ENCODE measurements at places on chromosomes 6 and 20. TPM values are rescaled to one million over a fixed set of nuclear protein-coding genes. Genes with fewer than 3 reads are reported as not detected.

DNA sequence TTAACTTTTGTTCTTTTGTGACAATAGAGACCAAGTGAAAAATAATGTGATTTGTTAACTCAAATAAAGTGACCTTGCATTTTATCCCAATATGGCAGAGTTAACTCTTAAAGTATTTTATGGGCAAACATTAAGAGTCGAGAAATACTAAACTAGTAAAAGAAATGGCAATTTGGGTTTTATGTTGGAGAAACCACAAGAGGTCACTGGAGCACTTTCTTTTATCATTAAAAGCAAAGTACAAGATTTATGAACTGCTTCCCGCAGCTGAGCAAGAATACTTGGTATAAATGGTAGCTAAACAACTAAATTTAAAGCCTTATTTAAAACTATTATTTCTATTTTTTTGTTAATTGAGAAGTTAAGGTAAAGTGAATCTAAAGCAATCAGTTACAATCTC lies 33.5 kb upstream of the MCM9 start:
- DNase-seq: peak; percentile 4

DNA sequence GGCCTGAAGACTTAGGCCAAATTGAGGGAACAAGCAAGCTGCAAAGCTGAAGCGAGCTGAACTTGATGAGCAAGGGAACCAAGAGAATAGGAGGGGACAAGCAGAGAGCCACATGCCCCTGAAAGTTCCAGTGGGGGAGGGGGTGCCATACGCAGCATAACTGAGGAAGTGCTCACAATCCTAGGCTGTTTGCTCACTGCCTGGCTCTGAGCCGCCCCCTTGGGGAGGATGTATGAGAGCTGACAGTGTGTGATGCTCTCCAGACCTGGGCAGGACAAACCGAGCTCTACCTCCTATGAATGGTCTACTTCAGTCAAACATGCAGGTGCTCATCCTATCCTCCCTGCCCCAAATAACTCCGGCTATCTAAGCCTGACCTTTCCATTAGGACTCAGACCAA lies 52.1 kb downstream of the FAXC start:
- DNase-seq: no peak

- no peak for DNase-seq
Observed at GRCh38 chr20:47993035-47993755, 207.9 kb upstream of the SULF2 start.

- peak; percentile 74 for DNase-seq
Observed at GRCh38 chr20:363319-364078, 16.6 kb downstream of the NRSN2 start.

DNA sequence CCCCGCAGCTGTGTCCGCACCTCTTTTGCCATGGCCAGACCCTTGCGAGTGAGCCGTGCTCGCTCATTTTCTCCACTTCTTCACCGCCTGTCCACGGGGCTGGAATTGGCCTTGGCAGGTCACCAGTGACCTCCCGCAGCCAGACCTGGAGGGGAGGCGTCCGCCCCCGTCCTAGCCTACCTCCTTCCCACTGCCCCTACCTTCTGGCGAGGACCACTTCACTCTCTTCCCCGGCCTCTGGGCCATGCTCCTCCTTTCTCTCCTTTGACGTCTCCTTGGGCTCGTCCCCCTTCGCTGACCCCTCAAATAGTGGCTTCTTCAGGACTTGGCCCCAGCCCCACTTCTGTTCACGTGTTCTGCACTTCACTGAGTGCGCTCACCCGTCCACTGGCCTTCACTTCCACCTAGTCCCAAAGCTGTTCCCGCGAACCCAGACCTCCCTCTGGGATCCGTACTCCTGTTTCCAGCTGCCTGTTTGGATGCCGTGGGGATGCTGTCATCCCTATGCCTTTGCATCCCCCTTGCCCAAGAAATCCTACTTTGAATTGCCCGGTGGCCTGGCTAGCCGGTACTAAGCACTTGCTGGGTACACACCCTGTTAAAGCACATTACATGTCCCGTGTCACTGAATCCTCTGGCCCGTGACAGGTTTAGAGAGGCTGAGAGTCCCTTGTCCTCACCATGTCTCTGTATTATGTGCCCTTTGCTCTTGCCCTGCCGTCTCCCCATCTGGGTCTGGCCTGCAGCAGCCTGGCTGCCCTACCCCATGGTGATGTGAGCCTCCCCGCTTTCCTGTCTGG lies 33.0 kb downstream of the SPATA2 start:
- no peak for DNase-seq

- DNase-seq: no peak
Observed at GRCh38 chr6:4381381-4381780, 246.0 kb upstream of the ECI2 start.

- no peak for DNase-seq
Observed at GRCh38 chr6:43828711-43829110, 58.7 kb downstream of the VEGFA start.

- no peak for DNase-seq
Observed at GRCh38 chr20:9287826-9288225, 218.9 kb downstream of the PLCB4 start.

DNA sequence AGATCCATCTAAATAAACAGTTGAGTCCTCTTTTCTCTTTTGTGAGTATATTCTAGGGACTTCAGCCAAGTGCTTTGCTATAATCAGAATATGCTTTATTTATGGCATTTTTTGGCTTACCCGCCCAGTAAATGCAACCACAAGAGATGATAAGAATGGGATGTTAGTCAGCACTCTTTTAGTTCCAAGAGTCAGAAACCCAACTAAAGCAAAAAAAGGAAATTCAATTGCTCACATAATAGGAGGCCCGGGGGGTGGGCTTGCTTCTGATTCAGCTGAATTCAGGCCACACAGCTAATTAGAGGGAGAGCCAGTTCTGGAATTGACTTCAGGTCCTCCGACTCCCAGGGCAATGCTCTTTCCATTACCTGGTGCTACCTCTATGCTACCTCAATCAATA lies 250.6 kb downstream of the FARS2 start:
- no peak for DNase-seq

DNA sequence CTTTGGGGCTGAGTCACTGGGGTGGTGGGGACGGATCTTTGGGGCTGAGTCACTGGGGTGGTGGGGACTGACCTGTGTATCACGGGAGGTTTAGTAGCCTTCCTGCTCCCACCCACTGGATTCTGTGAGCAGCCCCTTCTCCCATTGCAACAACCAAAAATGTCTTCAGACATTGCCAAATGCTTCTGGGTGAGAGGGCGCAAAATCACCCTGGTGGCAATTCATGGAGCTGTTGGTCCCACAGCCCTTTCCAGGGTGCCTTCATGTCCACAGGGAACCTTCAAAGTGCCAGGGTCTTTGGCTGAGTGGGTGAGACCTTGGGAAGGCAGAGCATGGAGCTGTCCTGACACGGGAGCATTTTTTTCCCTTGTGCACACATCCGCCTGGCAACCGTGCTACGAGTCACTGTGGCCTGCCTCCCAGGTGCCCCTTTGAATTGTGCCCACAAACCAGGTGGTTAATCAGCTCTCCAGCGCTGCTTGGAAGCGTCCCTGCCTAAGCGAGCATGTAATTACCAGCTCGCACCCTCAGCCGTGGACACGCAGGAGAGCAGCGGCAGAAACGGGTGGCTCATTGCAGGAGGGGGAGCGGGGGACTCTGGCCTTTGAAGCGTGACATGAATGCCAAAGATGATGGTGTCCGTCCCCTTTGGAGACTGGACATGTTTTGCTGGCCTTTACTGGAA lies 27.4 kb upstream of the APCDD1L start:
- peak; percentile 14 for DNase-seq

The COL11A2 gene
- 0.12 TPM for polyA plus RNA-seq

The DNAJC5 gene
- 54.8 TPM for polyA plus RNA-seq

The PRR18 gene
- 0.01 TPM for polyA plus RNA-seq

The WFDC10B gene
- polyA plus RNA-seq: not detected
